T-helper 1 cell (primary cell): ENCODE measurements at places on chromosomes 11 and 22.

DNA sequence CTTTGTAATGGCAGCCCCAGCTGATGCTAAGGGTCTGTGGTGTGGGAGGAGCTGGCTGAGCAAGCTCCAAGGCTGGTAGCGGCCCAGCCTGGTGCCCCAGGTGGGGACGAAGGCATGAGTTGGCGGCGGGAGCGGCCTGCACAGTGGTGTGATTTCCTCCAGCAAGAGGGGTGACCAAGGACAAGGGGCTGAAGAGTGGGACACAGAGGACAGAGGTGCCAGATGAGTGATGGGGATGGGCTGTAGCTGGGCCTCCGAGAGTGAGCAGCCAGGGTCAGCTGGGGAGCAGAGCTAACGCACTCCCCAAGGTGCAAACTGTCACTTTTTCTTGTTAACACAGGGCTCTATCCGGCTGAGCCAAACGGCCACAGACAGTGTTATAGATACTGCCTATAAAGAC lies 229.2 kb upstream of the TBCEL start:
- DNase-seq, result no peak

- peak; percentile 61 for DNase-seq
Measured at GRCh38 chr22:39612811-39613548, 42.4 kb downstream of the CACNA1I start.

DNA sequence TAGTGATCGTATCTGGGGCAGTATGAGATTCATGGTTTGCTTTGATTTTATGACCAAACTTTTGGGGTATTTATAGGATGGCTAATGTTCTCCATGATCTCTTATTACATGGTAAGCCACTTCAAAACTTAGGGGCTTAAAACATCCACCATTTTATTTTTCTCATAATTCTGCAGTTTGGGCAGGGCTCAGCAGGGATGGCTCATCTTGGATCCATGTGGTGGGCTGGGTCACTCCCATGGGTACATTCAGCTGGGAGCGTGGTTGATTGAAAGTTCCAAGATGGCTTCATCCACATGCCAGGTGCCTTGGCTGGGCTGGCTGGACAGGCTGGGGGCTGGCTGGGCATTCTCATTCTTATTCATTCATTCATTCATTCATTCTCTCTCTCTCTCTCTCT lies 30.5 kb upstream of the FGF19 start:
- DNase-seq, result no peak

DNA sequence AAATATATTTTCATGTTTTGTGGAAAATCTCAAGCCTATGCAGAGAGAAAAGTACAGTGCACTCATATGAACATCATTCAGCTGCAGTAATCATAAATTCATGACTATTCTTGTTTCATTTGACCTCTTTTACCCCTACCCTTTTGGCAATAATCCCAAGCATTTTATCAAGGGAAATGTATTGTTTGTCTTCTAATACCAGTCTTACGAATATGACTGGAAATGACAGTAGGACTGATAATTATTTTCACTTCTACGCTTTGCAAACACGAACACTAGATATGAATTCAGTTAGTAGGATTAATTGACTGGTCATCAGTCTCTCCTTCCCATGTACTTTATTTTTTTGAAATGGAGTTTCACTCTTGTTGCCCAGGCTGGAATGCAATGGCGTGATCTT lies 90.3 kb downstream of the MTMR3 start:
- no peak for DNase-seq

DNA sequence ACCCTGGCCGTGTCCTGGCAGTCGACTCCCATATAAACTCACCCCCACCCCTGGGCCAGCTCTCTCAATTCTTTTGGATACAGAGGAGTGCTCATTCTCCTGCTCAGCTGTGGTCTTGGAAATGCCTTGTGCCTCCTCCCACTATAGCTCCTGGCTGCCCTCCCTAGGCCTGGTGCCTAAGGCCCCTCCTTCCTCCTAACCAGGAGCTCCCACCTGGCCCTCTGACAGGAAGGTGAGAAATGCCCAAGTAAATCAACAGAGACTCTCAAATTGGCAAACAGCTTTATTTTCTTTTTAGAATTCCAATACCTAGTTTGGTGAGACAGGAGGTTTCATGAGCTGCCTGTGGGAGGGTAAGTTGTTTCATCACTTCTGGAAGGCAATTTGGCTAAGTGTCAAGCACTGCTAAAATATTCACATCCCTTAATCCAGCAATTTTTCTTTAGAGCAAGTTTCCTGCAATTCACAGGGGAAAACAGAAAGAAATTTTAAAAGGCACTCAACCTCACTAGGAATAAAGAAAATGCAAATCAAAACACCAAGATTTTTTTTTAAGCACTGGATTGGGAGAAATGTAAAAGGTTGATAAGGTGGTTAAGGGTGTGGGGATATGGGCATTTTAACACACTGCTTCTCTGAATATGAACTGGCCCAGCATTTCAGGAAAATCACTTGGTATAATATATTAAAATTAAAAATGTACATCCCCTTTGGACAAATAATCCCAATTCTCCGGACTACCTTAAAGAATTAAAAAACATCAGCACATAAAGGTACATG lies 209.7 kb upstream of the ARHGAP20 start:
- no peak for DNase-seq

- DNase-seq, result no peak
Measured at GRCh38 chr11:10303558-10304363, 1.1 kb upstream of the ADM start.
